B cell (primary cell): ENCODE measurements at places on chromosomes 1 and 21.

GRCh38 chr21:44454747-44455523 is at the start of gene LRRC3:
LRRC3 (plus strand) TSS chr21:44455510; CDS start chr21:44456645, 1,135 bp downstream.
- DNase-seq = peak; percentile 90
- H3K36me3 ChIP-seq = no peaks in the 10 kb centered on the region
- H3K4me3 ChIP-seq = peak within 1 kb of the TSS; percentile 45
- H3K4me1 ChIP-seq = peaks cover 10% of the 10 kb centered on the region

GRCh38 chr1:154857441-154858215 is 12.5 kb downstream of the KCNN3 start:
- DNase-seq = no peak
- H3K36me3 ChIP-seq = no peaks in the 10 kb centered on the region
- H3K27me3 ChIP-seq = peaks cover 7% of the 10 kb centered on the region
- H3K4me3 ChIP-seq = no peak overlapping the region
- H3K4me1 ChIP-seq = peaks cover 40% of the 10 kb centered on the region
- no peak overlapping the region for H3K27ac ChIP-seq

- no peak for DNase-seq
- H3K36me3 ChIP-seq = no peaks in the 10 kb centered on the region
- no peak overlapping the region for H3K27ac ChIP-seq
- no peaks in the 10 kb centered on the region for H3K4me1 ChIP-seq
Observed at GRCh38 chr1:29732453-29732852, 496.1 kb downstream of the PTPRU start.

GRCh38 chr21:44421901-44422840 is 33.1 kb upstream of the LRRC3 start:
- no peak overlapping the region for H3K4me3 ChIP-seq
- no peak for DNase-seq
- H3K36me3 ChIP-seq = no peaks in the 10 kb centered on the region
- H3K4me1 ChIP-seq = peaks cover 3% of the 10 kb centered on the region
